Psoas muscle (tissue), 8 donors: ENCODE measurements at places on chromosomes 2 and 18. TPM values are rescaled to one million over a fixed set of nuclear protein-coding genes. Genes with fewer than 3 reads are reported as not detected.

The CFAP65 gene
- not detected for polyA plus RNA-seq

The CERKL gene
- not detected for polyA plus RNA-seq

The TMEM150A gene
- polyA plus RNA-seq: 82.6 TPM

The B4GALT6 gene
- polyA plus RNA-seq: 0.98 TPM

The ALPP gene
- not detected for polyA plus RNA-seq

The FBXO15 gene
- polyA plus RNA-seq: 0.03 TPM

The SF3B6 gene
- polyA plus RNA-seq: 90.8 TPM

The NEU4 gene
- 54.6 TPM for polyA plus RNA-seq

The REG3A gene
- not detected for polyA plus RNA-seq

The CAPN14 gene
- polyA plus RNA-seq: 0.01 TPM

The DSG1 gene
- polyA plus RNA-seq: not detected

The LRRFIP1 gene
- polyA plus RNA-seq: 42.3 TPM

The CDKL4 gene
- not detected for polyA plus RNA-seq

The ZNF385B gene
- 9.2 TPM for polyA plus RNA-seq

The INHBB gene
- 7.4 TPM for polyA plus RNA-seq

The PRKAG3 gene
- 9.2 TPM for polyA plus RNA-seq

The GREB1 gene
- 1.3 TPM for polyA plus RNA-seq

The GYPC gene
- polyA plus RNA-seq: 144 TPM

The IL1RN gene
- 0.53 TPM for polyA plus RNA-seq
